Activated CD4-positive, alpha-beta T cell treated with anti-CD3 and anti-CD28 coated beads, Interleukin-2, amount 10 ng/mL, durations not matched to agents 7 days and 5 days (primary cell): ENCODE measurements at places on chromosomes 1 and 21.

- no peak for DNase-seq
These were observed 587.3 kb downstream of the PTPRC start for GRCh38 chr1:199226163-199226562.

DNA sequence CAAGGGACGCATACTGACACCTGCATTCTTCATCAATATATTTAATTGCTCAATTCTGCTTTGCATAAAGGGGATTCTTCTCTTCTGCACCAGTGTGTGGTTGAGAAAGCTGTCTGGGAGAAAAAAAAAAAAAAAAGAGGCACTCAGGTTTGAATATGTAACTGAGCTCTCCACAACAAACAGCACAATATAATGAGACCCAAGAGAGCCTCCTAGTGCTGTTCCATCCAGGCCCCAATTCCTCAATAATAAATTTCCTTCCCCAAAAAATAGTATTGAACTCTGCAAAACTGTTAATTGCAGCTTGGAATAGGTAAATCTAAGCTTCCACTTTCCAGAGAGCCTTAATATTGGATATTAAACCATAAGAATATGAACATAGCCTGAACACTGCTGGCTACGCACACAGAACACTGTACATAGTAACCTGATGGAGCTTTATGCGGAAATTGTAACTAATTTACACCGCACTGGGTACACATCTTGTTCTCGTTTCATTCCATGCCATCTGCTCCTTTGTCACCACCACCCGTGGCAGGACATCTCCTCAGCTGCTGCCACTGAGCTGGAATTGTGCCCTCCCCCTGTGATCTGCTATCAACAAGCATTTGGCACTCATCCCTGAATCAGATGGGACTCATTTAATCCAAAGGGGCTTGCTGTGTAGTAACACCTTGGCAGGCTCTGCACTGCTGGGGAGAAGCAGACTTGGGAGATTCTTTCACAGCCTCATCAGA, 272.0 kb downstream of the HHIPL2 start:
- no peak for DNase-seq

DNA sequence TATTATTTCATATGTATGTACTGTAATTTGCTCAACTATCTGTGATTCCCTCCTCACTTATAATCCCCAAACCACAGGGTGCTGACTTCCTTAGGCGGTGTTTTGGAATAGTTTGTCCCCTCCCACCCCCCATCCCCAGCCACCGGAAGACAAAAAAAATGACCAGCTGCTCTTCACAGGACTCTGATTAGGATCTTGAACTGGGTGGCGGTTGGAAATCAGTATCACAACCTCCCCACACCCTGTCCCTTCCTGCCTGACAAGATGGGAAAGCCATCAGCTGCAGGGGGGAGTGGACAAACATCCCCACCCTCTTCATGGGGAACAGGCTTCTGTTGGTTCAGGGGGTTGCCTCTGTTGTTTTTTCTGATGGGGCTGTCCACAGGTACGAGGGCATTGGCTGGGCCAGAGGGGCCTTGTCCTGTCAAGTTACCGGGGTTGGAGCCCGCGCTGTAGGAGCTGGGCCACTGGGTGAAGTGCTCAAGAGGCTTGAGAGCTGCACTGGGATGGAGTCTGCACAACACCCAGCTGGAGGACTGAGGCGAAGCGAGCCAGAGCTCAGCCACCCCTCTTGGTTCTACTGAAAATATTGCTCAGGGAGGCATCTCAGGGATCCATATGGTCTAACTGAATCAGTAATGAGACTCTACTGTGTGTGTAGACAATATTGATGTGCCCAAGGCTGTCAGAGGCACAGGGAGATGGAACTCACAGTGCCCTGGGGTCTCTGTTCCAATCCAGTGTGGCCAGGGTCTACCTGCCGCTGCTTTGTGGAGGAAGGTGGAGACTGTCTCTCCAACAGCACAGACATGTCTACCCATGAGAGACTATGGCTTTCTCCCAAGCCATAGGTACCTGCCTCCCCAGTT, 28.2 kb downstream of the NAV1 start:
- DNase-seq = no peak

DNA sequence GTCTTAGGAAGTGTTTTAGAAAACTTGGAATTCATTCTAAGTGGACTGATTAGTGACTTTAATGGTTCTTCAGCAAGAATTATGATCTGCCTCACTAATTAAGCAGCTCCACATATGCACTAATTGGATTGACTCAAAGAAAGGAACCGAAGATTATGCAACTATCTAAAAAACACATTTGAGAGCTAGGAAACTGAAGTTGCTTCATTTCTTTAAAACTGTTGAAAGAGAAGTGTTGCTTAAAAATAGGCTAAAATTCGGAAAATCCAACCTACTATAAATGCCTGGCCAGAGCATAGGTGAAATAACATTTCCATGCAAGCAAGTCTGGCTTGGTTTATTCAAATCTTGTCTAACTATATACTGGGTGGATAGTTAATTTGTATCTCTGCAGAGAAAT, 502.9 kb upstream of the ZRANB2 start:
- no peak for DNase-seq

DNA sequence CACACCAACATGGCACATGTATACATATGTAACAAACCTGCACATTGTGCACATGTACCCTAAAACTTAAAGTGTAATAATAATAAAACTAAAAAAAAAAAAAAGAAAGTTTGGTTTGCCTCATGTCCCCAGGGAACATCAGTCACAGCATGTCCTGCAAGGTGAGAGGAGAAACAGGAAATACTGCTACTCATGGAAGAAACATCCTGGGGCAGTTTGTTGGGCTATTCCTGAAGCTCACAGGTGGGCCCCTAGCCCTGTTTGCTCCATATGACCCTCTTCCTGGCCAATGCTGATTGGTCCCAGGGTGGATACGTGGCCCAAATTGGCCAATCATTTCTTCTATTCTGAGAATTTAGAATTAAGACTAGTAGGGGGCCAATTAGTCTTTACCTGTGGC, 103.4 kb upstream of the ADAR start:
- no peak for DNase-seq

- DNase-seq = no peak
These were observed 77.8 kb downstream of the MAN1C1 start for GRCh38 chr1:25694167-25695007.

GRCh38 chr1:188769936-188770335, 1707.7 kb downstream of the BRINP3 start:
- DNase-seq = no peak

- DNase-seq = no peak
These were observed 412.8 kb upstream of the LYPLAL1 start for GRCh38 chr1:218760601-218761570.

GRCh38 chr1:71390518-71390917, 309.7 kb upstream of the ZRANB2 start:
- no peak for DNase-seq

DNA sequence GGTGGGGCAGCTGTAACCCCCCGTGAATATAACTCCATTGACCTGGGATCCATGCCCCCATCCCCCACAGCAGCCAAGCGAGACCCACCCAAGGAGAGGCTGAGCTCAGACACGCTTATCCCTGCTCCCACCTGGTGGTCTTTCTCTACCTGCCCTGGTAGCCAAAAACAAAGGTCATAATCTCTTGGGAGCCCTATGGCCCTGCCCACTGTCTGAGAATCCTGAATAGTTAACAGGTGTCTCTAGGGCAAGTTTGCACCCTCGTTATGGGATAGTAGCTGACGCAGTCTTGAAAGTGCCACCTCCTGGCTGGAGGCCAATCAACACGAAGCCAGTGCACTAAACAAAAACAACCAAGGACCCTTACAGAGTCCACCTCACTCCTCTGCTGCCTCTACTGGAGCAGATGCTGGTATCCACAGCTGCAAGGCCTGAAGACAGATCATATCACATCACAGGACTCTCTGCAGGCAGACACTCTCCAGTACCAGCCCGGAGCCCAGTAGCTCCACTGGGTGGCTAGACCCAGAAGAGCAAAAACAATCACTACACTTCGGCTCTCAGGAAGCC, 134.3 kb upstream of the C1orf174 start:
- no peak for DNase-seq

GRCh38 chr1:104636581-104636980, 886.9 kb downstream of the AMY1C start:
- DNase-seq = no peak

- no peak for DNase-seq
These were observed 16.8 kb upstream of the JAK1 start for GRCh38 chr1:64983110-64983509.

DNA sequence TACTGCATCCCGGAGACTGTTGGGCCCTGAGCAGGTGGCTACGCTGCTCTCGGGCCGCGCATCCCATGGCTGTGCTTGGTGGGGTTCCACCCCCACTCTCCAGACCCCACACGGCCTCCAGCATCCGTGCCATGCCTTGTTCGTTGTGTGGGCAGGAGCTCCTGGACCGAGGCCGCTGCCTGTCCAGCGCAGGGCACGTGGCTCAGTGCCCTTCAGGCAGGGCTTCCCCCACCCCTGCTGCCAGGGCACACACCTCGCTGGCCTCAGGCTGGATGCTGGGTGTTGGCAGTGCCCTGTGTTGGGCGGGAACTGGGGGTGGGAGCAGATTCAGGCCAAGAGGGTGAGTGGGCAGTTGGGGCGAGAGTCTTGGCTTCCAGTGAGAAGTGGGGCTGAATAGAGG, 9.9 kb downstream of the PRKCZ start:
- no peak for DNase-seq

GRCh38 chr1:174169342-174169741, 10.0 kb downstream of the RABGAP1L start:
- DNase-seq = no peak

DNA sequence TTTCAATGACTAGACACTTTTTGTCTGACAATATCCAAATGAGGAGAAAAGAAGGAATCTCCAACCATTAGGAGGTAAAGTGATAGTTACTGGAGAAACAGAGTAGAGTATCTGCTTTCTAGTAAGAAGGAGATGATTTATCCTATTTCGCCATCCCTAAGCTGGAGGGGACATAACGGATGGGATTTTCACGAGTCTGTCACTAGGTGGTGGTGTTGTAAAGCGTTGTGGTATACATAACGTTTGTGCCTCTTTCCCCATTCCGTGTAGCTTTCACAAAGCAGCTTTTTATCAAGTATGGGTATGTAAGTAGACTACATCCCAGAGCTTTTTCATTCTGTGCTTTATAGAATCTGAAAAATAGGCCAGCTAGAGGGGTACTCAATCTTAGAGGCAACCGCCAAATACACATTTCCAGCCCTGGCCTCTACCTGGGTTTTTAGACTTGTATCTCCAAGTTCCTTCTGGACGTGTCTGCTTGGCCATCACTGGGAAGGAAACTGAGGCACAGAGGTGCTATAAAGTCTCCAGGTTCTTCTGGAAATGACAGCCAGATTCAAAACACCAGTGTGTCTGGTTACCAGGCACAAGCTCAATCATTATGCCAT, 33.3 kb upstream of the FAM3B start:
- peak; percentile 73 for DNase-seq

- no peak for DNase-seq
These were observed 164.3 kb downstream of the GRIK1 start for GRCh38 chr21:29775462-29775861.

- DNase-seq = no peak
These were observed 39.2 kb downstream of the EIF2B3 start for GRCh38 chr1:44947063-44947773.

GRCh38 chr1:159056069-159056698, 20.4 kb downstream of the AIM2 start:
- no peak for DNase-seq

DNA sequence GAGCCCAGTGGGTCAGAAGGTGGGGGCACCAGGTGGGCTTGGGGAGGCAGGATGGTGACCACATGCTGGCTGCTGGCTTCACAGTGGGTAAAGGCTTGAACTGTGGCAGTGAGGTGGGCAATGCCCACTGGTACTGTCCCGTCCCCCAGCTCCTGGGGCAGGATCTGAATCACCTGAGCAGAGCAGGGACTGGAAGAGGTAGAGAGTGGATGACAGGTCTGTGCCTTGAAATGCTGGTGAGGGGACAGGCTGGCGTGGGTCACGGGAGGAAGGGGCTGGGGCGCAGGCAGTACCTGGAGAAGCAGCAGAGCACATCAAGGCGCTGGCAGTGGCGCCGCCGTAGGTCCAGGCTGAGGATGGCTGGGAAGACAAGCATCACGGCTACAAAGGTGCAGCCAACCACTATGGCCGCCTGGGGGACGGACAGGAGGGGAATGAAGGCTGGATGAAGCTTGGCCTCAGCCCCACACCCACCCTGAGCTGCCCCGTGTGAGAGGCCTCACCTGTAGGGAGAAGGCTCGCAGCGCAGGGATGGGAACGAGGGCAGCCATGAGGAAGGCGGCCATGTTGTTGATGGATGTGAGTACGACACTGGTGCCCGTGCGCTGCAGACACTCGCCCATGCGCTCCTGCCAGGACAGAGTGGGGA, 14.9 kb downstream of the PTCH2 start:
- no peak for DNase-seq

- peak; percentile 28 for DNase-seq
These were observed 61.5 kb downstream of the RUNX1 start for GRCh38 chr21:34987501-34988072.

DNA sequence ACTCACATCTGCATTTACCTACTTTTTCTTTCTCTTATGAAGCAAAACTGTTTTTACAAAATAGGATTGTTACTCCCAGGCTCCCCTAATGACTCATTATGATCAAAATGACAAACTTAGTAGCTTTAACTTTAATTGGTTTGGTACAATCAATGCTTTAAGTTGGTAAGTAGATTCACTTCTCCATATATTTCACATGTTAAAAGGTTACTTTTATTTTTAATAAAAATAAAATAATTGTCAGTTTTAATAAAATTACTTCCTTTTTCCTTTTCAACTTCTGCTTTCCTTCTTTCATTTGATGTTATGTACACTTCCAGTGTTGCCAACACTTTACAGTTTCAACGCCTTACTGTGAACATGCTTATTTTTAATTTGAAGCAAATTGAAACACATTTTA, 477.6 kb downstream of the SETD4 start:
- DNase-seq = no peak

- no peak for DNase-seq
These were observed 6.1 kb downstream of the NPL start for GRCh38 chr1:182795563-182796228.

- no peak for DNase-seq
These were observed 80.6 kb downstream of the NAV1 start for GRCh38 chr1:201619513-201619912.

DNA sequence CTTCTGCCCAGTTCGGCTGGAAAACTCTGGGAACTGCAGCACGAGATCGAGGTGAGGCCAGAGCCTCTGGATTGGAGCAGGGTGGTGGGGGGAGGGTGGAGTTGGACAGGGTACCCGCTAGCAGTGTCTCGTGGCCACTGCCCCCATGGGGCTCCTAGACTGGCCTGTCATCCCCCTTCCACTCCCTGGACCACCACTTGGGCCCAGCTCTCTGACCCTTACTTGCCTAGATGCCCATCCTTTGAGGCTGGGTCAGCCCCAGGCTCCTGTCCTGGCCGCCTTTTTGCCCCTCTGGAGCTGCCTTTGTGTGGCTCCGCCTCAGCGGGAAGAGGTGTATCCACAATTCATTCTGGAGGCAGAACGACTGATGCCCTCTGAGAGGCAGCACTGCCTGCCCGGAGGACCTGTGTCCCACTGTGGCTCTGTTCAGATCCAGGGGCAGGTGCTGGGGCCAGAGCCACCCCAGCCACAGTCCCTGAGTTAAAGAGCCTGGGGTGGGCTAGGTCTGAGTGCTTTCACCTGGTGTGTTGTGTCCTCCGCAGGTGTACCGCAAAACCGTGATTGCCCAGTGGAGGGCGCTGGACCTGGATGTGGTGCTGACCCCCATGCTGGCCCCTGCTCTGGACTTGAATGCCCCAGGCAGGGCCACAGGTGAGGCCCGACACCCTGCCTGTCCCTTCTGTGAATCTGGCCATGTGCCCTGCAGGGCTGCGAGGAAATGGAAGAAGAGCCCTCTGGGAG, 17.7 kb downstream of the FAAH start:
- DNase-seq = no peak

- no peak for DNase-seq
These were observed 93.2 kb upstream of the KCNK2 start for GRCh38 chr1:214989341-214989740.
